Neural crest cell (in vitro differentiated cells): ENCODE measurements at places on chromosomes 3 and 15. TPM values are rescaled to one million over a fixed set of nuclear protein-coding genes. Genes with fewer than 3 reads are reported as not detected.

DNA sequence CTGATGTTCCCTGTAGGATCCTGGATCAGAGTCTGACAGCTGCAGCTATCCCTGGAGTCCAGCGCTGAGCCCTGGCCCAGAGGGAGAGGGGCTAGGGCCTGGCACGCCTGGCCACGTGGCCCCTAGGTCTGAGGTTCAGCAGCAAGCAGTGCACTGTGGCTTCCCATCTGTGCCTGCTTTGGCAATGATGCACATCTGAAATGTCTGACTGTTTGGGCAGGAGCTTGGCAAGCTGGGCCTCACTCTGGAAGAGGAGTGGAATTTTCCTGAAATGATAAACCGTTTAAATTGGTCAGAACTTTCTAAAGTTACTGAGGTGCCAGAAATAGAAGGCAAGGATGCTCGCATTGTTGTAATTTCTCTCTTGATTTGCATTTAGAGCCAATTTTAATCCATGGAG, 48.8 kb upstream of the MRPS22 start:
- DNase-seq: no peak

- no peak for DNase-seq
These were observed 196.0 kb downstream of the LRTM1 start for GRCh38 chr3:54731732-54732445.

DNA sequence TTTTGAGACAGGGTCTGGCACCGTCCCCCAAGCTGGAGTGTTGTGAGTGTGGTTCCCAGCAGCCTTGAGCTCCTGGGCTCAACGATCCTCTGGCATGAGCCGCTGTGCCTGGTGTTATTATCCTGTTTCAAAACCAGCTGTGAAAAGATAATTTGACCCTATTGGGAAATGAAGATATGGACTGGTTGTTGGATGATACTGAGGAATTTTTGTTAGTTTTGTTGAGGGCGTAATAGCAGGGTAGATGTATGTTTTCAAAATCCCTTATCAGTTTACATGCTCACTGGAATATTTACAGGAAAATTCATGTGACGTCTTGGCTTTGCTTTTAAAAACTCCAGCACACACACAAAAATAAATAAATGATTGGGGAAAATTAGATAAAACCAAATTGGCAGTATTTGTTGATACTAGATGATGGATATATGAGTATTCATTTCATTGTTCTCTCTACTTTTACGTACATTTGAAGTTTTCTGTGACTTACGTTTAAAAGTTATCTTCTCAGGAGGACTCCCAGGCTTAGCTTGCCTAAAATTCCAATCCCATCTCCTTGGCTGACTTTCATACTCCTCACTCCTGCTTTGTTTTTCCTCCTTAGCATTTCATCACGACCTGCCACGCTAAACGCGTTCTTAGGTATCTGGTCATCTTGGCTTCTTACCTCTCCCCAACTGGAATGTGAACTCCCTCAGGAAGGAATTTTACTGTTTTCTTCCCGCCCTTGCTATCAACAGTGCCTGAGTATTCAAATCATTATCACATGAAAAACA, 56.8 kb upstream of the TFRC start:
- no peak for DNase-seq

GRCh38 chr15:56442354-56442753, 22.6 kb downstream of the MNS1 start:
- no peak for DNase-seq

GRCh38 chr3:139414608-139415224, 25.3 kb upstream of the COPB2 start:
- no peak for DNase-seq

DNA sequence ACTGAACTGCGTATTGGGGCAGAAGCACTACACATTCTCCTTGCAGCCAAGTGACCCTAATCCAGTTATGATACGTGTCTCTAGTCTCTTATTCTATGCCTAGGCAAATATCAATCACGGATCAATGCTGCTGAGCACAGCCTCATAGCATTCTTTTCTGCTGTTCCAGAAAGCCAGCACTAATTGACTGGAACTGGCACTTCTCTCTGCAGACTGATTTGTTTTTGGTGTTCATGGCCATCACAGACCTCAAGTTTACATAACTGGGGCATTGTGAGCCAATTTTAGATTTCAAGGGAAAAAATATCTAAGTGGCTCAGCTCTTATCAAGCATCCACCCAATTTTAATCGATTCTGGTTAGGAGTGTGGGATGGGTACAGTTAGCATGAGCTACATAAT, 37.9 kb downstream of the GLDN start:
- DNase-seq: no peak

DNA sequence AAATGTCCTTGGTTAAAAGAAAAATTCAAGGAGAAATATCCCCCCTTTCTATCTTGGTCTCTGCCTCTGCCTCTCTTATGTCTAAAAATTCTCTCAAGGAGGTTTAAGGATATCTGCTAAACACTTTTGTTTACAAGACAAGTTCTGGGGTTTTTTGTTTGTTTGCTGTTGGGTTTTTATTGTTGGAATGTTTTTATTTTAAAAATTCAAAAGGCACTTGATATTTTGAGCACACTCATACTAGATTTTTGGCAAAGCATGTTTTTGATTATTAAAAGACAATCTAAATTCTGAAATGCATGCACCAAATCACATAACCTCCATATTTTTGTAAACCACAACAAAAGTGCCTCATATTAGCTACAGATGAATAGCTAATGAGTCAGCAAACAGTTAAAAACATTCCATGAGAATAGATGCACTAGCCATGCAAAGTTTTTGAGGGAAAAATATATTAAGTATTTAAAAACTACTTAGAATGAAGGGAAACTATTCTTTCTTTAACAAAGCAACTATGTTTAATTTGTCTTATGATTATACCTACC, 84.6 kb downstream of the ZBTB20 start:
- DNase-seq: no peak

The COL6A6 gene
- total RNA-seq: not detected in 2 replicates

DNA sequence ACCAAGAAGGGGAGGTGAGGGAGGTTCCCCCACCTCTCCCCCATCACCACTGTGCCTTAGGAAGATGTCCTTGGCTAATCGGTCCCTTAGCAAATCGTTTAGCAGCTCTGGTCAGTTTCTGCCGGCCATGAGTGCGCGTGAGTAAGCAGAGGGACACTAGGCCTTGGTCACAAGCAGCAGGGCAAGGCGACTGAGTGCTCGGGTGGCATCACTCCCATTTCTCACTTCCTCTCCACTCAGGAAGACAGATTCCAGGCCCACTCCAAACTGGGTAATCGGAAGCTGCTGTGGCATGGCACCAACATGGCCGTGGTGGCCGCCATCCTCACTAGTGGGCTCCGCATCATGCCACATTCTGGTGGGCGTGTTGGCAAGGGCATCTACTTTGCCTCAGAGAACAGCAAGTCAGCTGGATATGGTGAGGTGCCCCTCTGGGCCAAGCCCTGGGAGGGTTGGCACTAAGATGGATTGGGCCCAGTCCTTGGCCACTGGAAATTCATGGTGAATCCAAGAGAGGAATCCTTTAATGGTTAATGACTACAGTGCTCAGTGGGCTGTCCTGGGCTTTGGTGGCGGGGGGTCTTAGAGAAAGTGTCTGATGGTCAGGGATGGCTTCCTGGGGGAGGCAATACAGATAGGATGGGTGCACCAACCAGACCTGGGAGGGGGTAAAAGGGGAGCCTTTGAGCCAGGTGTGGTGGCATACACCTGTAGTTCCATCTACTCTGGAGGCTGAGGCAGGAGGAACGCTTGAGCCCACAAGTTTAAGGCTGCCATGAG, 4.0 kb downstream of the PARP3 start:
- DNase-seq: no peak

DNA sequence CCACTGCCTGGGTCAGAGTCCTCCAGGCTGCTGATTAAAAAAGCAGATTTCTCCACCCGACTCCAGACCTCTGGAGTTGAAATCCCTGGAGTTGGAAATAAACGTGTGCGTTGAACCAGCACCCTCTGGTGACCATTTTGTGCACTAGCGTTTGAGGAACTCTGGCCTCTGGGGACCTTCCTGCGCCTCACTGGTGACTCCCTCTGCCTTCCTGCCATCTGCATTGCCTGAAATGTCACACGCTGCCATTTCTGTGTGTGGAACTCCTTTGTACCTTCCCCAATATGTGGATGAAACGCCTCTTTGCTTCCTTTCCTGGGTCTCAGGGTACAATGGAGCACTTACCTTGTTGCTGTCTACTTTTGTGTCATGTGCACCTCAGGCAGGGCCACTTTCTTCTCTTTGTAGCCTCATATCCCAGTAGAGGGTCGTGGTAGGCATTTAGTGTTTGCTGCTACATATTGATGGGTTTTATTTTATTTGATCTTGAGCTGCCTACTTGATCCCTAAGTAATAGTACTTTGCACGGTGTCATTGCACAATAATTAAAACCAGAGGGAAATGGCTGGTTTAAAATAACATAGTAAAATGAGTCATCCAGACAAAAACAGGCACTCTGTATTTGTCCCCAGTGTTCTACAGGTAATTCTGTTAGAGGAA, 56.8 kb downstream of the GPR171 start:
- DNase-seq: peak; percentile 55

- no peak for DNase-seq
These were observed 415.3 kb upstream of the ALCAM start for GRCh38 chr3:104951426-104951825.

DNA sequence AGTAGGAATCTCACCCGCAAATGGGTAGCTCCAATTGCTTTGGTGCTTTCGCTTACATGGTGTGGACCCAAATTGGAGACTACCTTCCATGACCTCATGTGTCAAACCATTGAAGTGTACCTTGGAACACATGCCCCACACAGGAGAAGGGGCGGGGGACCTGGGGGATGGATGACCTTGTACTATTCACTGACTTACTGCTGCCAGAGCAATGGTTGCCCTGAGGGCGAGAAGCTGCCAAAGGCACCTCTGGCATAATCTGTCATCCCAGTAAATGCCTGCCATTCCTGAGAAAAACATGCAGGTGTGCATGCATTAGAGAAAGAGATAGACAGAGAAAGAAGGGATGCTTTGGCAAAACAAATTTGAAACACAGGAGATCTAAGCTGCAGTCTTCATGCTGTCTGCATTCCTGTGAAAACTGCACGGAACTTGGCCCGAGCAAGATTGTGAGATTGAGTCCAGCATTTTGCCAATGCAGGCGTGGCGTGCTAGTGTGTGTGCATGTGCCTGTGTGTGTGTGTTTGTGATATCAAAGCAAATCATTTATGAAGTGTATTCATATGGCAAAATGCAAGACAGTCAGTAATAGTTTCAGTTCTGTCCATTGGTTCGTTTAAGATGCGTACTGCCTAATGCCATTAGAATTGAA, 219.5 kb upstream of the MDFIC2 start:
- no peak for DNase-seq

GRCh38 chr3:14549256-14549919, 9.2 kb upstream of the GRIP2 start:
- DNase-seq: no peak

DNA sequence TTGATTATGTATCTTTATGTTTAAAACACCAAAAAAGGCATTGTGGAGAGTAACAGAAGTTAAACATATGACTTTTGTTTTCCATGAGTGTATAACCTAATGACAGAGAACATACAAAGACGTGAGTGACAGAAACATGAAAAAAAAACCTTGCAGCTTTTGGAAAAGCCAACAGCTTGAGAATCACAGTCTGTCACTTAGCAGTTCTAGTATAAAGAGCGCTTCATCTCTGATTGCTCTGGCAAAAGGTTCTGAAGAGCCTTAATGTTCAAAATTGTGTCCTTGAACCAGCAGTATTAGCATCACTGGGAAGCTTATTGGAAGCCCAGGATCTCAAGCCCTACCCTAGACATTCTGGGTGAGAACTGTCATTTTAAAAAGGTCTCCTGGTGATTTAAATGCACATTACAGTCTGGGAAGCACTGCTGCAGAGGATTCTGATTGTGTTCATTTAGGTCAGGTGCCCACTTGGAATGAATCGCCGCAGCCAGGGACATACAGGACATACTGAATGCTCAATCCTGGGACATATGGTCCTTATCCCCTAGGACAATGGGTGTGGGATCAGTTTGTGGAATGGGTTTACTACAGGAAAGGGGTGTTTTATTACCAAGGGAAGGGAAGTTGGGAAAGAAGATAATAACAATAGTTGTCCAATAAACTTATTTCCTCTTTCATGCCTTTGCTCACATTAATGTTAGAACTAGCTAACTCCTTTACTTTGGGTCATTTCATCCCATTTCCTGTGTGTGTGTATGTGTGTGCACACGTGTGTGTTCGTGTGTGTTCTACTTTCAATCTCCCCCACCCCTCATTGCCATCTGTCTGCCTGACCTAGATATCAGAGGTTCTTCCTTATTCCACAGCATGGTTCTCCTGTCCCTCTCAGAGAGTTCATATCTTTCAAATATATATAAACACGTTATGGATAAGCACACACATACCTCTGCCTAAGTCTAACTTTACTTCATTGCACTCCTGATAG, 55.0 kb downstream of the LRRC49 start:
- no peak for DNase-seq

GRCh38 chr3:3177861-3178497, 1.5 kb downstream of the CRBN start:
- no peak for DNase-seq

DNA sequence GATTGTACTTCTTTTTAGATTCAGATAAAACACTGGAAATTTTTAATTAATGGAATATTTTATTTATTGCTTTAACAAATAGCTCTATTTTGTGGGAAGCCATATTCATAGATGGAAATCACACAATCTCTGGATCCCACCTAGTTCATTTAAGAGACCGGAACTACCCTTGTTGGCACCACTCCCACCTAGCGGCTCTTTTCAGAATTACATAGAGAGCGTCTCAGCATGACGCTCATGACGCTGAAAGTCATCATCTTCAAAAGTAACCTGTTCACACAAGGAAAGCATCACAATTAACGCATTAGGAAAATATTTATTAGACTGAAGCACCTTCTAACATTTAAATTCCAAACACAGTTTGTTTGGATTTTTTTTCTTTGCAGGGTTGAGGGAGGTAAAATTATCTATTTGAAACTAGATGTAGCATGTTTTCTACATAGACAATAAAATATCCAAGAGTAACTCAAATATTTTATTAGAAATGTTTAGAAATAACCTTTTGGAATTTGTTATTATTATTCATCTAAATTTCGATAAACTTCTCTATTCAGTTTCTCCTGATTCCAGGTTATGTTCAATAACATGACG, 214.9 kb upstream of the ARRDC4 start:
- peak; percentile 29 for DNase-seq

- DNase-seq: no peak
These were observed 44.7 kb downstream of the RORA start for GRCh38 chr15:61184431-61184830.

The DAZL gene
- total RNA-seq: not detected in 2 replicates

DNA sequence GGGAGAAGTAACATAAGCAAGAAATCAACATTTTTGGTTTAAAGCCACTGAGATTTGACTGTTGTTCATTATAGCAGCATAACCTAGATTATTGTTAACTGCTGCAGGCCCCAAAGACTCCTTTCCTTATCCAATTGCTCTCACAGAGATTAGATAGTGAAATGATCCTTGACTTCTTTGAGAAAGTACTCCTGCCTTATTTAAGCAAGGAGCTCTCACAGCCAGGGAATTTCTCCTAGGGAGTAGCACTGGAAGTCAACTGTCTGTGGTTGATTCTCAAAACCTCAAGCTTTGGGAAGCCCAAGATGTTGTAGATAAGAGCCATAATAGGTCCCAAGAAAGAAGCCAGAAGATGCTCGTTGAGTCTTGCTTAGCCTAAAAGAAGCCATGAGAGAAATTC, 151.8 kb upstream of the TSC22D2 start:
- DNase-seq: no peak

GRCh38 chr3:20574746-20575145, 388.7 kb upstream of the SGO1 start:
- no peak for DNase-seq
